ENCODE measurements at places on chromosomes 13 and 19.

DNA sequence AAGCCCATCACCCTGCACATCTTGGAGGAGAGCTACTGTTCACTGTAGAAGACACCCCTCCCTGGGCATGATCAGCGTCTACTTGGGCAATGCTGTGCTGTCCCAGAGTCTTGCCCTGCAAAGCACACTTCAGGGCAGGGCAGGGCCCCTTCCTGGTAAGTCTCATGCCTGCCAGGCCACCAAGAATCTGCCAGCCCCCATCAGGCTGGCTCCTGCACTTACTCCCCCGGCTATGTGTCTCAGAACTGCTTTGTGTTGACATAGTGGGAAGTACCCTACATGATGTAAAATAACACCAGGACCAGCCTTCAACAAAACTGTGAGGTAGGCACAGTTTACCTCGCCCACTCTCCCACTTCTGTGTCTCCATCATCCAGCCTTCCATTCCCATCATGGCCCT is 27.8 kb upstream of the ATP12A start:
- DNase-seq, result no peak

DNA sequence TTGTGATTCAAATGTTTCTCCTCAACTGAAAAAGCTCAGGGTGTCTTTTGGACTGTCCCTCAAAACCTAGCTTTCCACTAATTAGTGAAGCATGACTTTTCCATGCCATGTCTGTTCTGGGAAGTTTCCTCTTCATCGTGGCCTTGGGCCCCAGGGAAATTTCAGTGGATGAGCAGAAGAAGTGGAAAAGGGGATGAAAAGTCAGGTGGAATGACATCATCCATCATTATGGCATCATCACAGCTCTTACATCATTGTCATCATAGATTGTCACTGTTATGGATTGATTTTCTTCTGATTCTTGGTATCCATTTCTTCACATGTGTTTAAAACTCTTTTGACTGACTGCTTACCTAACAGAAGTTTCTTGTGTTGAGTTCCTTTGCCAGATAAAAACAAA is 26.2 kb upstream of the MRI1 start:
- DNase-seq, result no peak

DNA sequence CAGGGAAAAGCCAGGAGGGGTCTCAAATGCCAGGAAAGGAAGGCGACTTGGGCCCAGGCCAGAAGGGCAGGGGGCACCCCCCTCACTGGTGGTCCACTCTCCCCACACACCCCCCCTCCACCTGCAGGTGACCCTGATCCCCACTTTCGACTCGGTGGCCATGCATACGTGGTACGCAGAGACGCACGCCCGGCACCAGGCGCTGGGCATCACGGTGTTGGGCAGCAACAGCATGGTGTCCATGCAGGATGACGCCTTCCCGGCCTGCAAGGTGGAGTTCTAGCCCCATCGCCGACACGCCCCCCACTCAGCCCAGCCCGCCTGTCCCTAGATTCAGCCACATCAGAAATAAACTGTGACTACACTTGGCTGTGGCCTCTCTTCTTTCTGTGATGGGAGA is 14.9 kb downstream of the MAP1S start:
- DNase-seq, result no peak

DNA sequence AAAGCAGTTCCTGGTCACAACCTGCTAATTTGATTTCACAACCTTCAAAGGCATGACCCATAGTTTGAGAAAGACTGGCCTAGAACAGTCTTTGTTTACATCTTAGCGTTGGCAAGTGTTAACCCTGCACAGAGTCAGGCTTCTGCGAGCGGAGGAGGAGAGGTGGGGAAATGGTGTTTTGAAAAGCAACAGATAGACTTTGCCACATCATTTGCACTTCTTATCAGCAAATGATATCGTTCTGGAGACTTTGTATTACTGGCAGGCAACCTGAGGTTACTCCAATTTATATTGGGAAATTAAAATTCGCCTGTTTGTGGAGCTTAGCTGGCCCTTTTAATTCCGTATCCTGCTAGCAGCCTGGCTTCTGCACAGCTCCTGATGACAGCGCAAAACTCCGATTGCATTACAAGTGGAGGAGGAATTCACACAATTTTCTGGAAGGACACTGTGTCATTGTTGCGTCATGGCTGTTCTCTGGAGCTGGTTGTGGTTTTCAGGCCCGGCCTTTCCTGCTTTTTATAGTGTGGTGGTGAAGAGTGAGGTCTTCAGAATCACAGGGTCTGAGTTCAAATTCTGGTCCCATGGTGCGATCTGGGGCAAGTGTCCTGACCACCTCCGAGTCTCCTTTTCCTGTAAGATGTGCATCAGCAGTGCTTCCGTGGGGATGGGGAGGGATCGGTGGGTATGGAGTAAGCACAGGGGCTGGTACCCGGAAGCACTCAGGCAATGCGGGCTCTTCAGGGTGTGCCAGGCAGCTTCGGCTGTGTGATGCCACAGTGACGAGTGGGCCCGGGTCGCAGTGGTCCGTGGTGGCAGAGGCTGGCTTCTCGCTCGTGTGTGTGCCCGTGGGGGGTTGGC is 49.1 kb upstream of the EHD2 start:
- DNase-seq, result peak; percentile 98

DNA sequence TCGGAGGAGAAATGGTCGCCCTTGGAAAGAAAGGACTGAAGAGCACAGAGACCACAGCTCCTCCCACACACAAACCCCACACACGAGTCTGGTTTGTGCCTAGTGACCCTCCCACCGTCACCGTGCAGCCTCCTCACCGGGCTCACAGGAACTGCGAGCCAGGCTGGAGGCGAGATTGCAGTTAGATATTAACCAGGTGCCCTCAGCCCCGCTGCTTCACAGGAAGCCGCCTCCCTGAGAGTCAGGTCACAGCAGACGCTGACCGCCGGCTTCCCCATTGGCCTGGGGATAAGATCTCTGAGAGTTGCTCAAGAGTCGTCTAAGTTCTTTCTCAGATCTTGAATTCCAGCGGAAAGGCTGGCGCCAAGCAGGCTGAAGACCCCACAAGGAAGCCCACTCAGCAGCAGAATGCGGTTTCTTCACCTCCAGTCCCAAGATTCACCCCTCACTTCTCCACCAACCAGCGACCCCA is 870 bp downstream of the ZNF44 start:
- peak; percentile 42 for DNase-seq

DNA sequence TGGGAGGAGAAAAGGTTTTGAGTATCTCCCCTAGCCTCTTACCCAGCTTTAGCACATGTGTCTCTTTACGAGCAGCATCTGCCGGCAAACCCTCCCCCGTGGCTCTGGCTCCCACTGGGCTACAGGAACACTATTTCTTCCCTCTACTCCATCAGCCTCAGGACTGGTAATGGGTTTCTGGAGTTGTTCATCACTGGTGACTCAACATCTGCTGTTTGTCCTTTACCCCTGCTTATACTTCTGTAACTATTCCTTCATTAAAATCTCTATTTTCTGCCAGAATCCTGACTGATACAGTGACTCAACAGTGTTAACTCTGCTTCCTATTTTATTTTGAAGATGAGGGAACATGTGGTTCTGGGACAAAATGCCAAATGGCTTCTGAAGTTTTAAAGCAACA is 437.3 kb upstream of the HTR2A start:
- peak; percentile 94 for DNase-seq

DNA sequence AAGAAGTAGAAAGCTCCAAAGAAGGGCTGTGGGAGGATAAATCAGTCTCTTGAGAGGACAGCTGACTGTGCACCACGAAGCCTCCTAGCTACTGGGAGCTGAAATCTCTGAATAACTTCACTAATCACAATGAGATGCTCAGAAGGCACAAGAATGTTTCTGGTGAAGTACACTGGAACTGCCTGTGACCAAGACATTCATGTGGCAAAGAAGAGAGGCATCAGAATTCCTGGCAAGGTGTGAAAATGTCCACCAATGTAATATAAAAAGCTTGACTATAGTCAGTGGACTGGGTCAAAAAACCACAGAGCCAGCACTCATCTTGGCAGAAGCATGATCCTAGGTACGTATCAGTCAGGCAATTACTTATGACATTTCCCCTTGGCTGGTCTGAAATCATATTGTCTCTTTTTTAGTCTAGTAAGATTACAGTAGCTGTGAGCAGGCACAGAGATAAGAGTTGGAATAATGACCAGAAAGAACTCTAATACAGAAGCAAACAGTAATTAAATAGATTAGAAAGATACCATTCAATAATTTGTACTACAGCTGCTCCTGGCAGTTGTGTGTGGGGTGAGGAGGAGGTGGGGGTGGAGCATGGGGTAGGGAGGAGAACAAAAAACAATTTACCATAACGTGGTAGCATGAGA is 434.7 kb downstream of the DIAPH3 start:
- DNase-seq, result no peak

DNA sequence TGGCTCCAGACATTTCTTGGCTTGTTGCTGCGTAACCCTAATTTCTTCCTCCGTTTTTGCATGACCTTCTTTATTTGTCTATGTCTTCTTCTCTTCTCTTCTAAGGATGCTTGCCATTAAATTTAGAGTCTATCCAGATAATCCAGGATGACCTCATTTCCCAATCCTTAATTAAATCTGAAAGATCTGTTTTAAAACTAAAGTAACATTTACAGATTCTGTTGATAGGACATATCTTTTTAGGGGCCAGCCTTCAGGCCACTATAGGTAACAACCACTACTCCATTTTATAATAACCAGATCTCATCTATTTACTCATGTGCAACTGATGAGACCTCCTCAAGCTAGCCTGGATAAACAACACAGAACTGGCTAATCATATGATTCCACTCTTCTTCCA is 490.5 kb upstream of the SLC10A2 start:
- no peak for DNase-seq

DNA sequence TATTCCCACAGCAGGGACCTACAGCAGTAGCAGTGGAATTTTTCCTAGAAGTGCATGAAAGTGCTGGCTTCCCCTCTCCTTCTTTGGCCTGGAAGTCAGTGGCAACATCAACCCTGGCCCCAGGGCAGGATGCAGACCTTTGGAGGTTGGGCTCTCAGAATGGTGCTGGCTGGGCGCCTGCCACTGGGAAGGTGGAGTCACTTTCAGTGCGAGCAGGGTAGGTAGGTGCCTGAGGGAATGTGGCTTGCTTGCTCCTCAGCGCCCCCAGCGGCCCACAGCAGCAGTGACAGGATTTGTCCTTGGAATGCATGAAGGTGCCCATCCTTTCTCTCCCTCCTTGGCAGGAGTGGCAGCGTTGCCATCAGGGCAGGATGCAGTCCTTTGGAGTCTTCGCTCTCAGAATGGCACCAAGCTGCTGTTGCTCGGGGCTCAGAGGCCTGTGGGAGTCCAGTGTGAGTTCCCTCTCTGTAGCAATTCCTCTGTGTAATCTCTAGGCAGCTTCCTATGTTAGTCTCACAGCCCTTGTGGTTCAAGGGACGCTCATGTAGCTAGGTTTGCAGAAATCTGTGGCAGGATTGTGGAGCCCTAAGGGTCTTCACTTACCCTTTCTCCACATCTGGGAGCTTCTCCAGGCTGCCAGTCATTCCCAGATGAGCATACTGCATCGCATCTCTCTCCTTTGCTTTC is 354.4 kb upstream of the DACH1 start:
- no peak for DNase-seq

- peak; percentile 49 for DNase-seq
Measured at GRCh38 chr13:31242367-31242766, 42.6 kb downstream of the B3GLCT start.

GRCh38 chr19:41328842-41329225 is 18.9 kb downstream of the CCDC97 start:
- DNase-seq, result no peak

DNA sequence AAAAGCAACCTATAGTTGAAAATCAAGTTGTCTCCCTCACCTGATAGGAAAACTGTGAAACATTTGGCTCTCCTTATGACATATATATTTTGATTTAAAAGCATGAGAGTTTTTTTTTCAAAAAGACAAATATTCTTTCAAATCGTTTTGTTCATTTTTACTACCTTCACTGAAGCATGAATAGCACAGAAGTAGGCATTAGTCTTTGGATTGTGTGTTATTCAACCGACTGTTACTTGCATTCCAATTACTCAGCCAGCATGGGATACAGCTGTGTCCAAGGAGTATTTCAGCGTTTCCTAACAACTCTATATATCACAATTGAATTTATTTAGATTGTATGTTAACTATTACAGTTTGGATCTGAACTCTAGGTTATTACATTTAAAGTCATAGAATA is 135.2 kb downstream of the PCDH9 start:
- DNase-seq, result no peak

- peak; percentile 68 for DNase-seq
Measured at GRCh38 chr13:50910485-50910805, 854 bp downstream of the RNASEH2B start.

DNA sequence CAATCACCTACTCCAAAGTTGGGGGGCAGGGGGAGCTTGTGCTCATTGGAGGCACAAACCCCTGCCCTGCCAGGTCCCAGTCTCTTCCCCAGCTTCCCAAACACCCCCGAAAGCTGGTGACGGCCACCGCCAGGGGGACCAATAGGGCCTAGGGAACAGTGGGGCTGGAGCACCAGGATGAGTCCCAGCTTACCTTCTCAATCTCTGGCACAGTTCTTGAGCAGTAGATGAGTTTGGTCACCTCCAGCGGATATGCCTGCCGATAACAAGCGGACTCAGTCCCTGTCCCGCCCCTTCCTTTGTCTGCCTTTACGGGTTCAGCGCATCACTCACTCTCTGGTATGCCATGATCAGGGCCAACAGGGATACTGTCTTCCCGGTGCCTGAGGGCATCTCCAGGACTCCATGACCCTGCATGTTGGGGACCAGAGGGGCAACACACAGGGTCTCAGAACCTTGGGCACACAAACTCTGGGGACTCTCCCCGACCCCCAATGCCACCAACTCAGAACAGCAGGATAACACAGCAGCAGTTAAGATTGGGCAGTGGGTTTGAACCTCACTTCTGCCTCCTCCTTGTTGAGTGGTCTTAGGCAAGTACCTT is 1.5 kb downstream of the ERCC2 start:
- DNase-seq, result no peak

DNA sequence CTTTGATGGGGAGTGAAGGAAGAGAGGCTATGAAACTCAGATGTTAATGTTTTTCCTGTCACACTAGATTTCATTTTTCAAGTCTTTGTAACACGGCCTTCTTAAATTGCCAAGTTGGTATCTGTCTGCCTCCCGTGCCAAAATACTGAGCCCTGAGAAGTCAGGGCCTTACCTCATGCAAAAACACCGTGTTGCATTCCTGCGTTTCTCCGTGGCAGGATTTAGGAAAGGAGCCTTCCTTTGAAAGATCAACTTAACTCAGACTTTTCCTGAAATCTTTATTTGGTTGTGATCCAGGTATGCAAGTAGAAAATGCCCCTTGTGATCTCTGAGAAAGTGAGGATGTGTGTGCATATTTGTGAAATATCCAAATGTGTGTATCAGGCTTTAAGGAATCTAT is 1291.0 kb upstream of the SLC10A2 start:
- peak; percentile 2 for DNase-seq

Measured in foreskin fibroblast (primary cell).